ENCODE measurements at places on chromosomes 6 and 20.

- DNase-seq: no peak
Measured at GRCh38 chr20:24444526-24445190, 24.8 kb upstream of the SYNDIG1 start.

GRCh38 chr6:163710532-163711470 lies 296.3 kb downstream of the QKI start:
- DNase-seq: no peak

DNA sequence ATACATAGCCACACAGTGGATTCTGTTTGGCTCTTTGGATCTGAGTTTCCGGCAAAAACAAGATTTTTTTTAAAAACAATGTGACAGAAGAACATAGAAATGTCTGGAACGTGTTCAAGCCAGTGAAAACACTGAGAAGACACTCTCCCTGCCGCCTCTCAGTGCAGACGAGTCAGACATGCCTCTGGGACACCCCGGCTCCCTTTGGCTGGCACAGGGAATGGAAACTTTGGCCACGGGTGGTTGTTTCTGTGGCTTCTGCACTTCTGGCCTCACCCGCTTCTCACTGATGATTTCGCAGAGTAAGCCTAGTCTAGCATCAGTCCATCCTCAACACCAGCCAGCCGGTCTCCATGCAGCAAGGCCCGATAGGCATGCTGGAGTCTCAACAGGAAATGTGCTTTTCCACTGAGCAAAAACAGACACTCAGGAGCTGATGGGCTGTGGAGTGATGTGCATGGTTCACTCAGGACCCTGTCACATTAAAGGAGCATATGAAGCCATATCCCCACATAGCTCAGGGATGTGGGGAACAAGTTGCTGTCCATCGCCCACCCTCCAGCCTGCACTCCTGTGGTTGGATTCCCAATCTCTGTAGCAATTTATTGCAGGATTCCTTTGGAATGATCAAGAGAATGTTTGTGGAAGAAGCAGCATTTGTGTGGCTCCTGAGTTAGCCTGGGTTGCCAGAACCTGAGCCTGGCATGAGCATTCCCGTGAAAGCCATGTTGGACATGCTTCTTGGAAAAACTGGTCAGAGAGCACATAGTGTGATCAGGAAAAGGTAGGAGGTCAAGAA lies 262.0 kb upstream of the RIN2 start:
- DNase-seq: no peak

GRCh38 chr6:17986656-17987446 lies 584 bp downstream of the KIF13A start:
- DNase-seq: no peak

- DNase-seq: no peak
Measured at GRCh38 chr6:164037171-164037870, 622.8 kb downstream of the QKI start.

GRCh38 chr6:125722886-125723285 lies 26.5 kb upstream of the HEY2 start:
- no peak for DNase-seq

DNA sequence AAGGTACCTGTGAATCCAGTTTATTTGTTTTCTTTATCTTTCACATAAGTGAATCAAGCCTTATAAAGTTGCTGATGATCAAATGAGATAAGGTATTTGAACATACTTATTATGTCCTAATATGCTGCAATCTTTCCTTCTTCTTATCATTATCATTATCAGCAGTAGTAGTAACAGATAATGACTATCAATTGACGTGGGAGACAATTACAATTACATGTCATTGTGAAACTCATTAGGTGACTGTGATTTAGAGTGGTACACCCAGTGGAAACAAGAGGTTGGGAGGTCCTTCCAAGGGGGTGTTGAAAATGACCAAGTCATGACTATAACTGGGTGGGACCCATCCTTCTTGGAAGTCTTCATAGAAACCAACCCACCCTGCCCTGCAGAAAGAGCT lies 2.8 kb downstream of the CLIC5 start:
- DNase-seq: no peak

- DNase-seq: peak; percentile 53
Measured at GRCh38 chr6:161370880-161371279, 97.0 kb upstream of the AGPAT4 start.

Measured in stimulated activated CD4-positive, alpha-beta T cell treated with anti-CD3 and anti-CD28 coated beads, TNF-alpha, amount 100 ng/mL, for 24 hours (primary cell).